ENCODE measurements at places on chromosomes 5 and 9. TPM values are rescaled to one million over a fixed set of nuclear protein-coding genes. Genes with fewer than 3 reads are reported as not detected.

Gene SPINK13
- not detected for total RNA-seq

Gene PCDHB7
- total RNA-seq = 0.40 TPM

Gene PCDHA9
- 0.07 TPM for total RNA-seq

Gene GMCL2
- not detected for total RNA-seq

Gene TTC23L
- not detected for total RNA-seq

Gene ADGRV1
- 0.50 TPM for total RNA-seq

Gene PLAC8L1
- not detected for total RNA-seq

Gene SV2C
- not detected for total RNA-seq

Gene ADAMTSL1
- 47.3 TPM for total RNA-seq

Gene TXNDC8
- total RNA-seq = not detected

Gene PCDHGA1
- total RNA-seq = 0.40 TPM

Gene FAT2
- under 0.01 TPM for total RNA-seq

Gene EGFL7
- 489 TPM for total RNA-seq

Gene PCDH12
- total RNA-seq = 35.1 TPM

Gene PCDHA13
- not detected for total RNA-seq
